ENCODE measurements at places on chromosomes 7 and 10.

- DNase-seq = no peak
These were observed 157.8 kb downstream of the FGFR2 start for GRCh38 chr10:121440461-121440860.

GRCh38 chr10:70085975-70086613 lies 33.4 kb downstream of the MACROH2A2 start:
- DNase-seq = no peak

DNA sequence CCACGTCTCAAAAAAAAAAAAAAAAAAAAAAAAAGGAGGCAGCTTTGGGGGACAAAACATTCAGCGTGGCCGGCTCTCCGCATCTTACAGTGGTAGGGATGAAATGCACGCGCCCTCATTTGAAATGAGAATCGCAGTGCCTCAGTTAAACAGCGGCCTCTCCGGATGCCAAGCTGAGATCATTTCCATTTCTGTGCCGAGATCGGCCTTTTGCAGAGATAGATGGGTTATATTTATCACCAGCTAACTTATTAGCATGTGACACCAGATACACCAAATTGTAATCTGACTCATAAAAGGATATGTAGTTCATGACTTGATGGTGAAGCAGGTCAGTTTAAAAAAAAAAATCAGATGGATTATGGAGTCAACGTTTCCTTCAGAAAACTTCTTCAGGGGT lies 138.7 kb downstream of the CUX1 start:
- no peak for DNase-seq

DNA sequence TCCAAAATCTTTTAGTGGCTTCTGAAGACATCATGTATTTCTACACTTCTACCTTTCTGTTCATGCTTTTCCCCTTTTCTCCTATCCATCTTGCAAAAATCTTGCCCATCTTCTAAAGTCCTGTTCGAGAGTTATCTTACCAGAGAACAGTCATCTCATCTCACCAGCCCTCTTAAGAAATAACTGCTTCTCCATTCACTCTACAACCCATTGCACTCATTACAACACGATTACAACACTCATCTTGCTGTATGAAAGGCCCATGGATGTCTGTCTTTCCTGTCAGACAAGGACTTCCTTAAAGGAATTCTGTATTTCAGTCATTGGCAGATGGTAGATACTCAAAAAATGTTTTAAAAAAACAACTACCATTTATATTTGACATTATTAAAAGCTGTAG lies 30.8 kb downstream of the ZNF438 start:
- DNase-seq = no peak

- DNase-seq = no peak
These were observed 38.9 kb downstream of the TPK1 start for GRCh38 chr7:144796919-144797318.

DNA sequence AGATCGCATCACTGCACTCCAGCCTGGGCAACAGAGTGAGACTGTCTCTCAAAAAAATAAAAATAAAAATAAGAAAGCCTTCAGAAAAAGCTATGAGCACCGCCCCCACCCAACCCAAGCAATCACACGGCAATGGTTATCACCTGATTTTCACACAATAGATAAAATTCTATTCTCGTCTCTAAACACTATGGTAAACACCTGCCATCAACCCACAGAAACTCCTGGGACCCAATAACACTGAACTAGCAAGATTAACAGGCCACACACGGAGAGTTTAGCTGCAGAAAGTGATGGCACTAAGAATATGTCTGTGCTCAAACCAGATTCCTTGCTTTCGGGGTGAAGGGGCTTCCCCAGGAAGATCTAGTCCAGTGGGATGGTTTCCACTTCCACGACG lies 173.8 kb downstream of the DIP2C start:
- no peak for DNase-seq

DNA sequence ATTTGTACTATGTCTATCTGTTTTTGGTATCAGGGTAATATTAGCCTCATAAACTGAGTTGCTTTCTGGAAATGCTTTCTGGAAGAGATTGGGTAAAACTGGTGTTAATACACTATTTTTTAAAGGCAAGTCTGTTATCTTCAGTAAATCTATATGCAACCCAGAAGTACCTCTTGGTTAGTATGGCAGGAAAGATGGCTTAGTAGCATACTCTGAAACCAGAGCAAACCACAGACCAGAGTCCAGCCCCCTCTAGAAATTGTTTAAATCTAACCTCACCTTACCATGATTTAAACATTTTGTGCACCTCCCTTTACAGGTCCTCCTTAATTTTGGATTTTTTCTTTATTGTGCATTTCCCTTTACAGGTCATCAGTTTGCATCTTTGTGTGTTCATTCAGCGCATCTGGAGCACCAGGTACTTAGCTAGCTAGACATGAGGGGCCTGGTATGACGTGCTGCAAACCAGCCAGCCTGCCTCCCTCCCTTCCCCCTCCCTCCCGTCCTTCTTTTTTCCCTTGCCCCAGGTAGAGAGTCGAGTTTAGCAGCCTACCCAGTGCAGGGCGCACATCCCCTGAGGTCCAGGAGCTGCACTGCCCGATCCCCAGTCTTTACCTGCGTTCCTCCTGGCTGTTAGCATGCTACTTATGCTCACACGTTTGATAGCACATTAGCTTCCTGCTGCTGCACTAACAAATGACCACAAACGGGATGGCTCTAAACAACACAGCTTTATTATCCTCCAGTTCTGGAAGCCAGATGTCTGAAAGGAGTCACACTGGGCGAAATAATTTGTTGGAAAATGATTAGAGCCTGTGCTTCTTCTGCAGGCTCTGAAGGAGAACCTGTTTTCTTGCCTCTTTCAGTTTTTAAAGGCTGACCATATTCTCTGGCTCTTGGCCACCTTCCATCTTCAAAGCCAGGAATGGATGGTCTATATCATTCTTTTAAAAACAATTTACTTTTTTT lies 299.9 kb upstream of the HABP2 start:
- no peak for DNase-seq

All from dermis blood vessel endothelial cell (primary cell).